ENCODE measurements at places on chromosomes 7 and 10.

- no peak for DNase-seq
Observed at GRCh38 chr7:129136887-129137642, 7.4 kb upstream of the TSPAN33 start.

- no peak for DNase-seq
Observed at GRCh38 chr7:50145801-50146338, 52.8 kb upstream of the ZPBP start.

DNA sequence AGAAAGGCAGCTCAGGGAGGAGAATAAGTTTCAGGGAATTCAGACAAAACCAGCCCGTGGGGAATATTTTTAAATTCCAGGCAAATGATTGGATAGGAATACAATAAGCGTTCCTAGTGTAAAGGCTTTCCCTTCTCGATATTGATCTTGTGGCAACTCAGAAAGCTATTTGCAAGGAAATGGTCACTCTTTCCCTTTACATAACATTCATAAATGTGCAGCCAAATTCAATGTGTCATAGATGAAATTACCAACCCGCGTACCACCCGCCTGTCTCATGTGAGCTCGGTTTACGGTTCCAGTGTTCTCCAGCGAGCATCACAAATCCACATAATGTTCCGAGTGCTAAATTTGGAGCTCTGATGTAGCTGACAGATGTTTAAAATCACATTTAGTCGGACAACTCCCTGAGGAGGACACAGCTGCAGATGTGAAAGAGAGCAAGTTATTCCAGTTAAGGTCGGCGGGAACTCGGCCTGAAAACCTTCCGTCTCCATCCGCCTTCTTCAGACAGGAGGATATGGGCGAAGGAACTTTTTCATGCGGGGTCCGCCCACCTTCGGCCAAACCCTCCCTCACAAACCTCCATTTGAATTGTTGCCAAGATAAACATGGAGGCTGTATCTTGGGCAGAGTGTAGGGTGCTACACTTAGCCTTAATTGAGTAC lies 327.0 kb downstream of the RNLS start:
- no peak for DNase-seq

DNA sequence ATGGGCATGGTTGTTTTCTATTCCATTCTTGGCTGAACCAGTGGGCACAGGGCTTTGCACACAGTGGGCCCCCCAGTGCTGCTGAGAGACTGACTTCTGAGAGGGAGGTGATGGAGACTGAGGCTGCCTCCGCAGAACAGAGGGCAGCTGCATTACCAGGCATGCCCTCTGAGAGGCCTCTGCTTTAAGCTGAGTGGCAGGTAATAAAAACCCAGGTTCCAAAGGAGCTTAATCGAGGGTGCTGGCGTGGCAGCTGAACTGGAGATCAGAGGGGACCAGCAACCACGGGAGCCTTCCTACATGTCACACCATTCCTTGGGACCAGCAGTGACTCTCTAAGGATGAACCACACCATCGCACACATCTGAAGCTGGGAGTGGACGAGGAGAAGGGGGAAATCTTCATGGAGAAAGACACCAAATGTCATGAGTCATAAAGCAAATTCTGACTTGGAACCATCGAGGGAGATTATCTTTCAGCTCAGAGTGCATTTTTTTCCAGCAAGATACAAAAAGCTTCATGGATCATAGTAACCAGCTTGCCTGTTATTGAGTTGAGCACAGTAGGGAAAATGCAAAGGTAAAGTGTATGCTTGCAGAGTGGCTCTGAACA lies 24.6 kb downstream of the HIPK2 start:
- DNase-seq: no peak

DNA sequence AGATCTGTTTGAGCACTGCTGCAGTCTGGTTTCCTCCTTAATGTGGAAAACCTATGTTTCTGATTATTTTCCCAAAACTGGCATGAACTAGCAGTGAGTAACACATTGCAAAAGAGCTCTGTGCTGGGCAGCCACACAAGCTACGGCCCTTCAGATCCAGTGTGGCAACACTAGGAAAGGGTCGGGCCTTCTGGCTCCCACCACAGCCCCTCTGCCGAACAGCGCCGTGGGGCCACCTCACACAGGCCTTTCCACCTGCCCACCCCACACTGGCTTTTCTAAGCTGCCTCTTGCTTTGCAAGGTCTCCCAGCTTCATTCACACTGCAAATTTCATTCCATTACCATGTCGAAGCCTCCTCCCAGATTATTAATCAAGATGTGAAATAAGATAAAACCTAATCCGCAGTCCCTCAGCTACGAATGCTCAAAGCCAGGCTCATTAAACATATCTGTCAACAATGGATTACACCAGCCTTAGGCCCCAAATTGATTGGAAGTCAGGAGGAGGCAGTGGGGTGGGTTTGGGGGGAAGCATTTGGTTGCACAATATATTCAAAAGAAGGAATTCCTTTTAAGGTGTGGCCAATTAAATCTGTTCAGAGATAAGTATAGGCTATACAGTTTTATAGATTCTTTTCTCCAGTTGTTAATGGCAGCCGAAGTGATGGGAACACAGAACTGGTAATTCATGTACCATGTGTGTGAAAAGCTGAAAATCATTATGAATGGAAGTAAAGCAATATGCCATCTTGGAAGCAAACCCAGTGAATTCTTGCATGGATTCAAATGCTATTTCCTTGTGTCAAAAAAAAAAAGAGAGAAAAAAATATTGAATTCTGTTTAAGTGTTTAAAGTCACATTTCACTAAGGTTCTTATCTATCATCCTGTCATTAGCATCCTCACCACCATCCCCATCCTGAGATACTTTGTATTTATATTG lies 223.7 kb downstream of the MTERF1 start:
- DNase-seq: no peak

GRCh38 chr10:110641256-110641655 lies 2.9 kb upstream of the RBM20 start:
- DNase-seq: no peak

Data from nucleus accumbens (tissue), 56 donors.